ENCODE measurements at places on chromosomes 4 and X.

DNA sequence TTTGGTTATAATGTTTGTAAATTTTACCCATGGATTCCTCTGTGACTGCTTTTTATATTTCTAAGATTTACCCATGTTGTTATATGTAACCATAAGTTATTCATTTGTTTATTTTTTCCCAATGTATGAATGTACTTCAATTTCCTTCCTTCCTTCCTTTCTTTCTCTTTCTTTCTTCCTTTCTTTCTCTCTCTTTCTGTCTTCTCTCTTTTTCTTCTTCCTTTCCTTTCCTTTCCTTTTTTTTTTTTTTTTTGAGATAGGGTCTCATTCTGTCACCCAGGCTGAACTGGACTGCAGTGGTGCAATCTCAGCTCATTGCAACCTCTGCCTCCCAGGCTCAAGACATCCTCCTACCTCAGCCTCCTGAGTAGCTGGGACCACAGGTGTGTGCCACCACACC lies 55.6 kb downstream of the ALPK1 start:
- no peak for DNase-seq

- DNase-seq, result no peak
Observed at GRCh38 chr4:10684631-10685030, at the start of gene CLNK. Gene CLNK (minus strand): TSS chr4:10684768. CDS start chr4:10667869, 16,899 bp downstream.

- no peak for DNase-seq
Observed at GRCh38 chr4:14165222-14165920, 537.8 kb upstream of the BOD1L1 start.

DNA sequence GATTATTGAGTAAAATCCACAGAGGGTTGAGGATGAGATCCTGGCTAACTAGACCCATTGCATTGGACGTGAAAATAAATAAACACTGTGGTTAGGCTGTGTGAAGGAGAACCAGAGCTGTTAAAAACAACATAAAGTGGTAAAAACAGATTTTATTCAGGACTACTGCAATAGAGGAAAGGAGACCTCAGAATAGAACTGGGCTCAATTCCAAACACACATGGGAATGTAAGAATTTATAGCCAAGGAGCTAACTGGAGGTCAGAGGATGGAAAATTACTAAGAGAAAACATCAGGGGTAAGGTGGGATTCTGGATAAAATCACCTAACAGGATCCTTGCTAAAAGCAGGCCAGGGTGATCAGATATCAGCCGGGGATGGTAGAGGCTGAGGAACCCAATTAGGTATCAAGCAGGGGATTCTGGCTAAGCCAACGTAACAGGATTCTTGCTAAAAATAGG lies 112.4 kb downstream of the RNF150 start:
- DNase-seq, result no peak

- DNase-seq, result no peak
Observed at GRCh38 chr4:10677796-10678497, 6.6 kb downstream of the CLNK start.

DNA sequence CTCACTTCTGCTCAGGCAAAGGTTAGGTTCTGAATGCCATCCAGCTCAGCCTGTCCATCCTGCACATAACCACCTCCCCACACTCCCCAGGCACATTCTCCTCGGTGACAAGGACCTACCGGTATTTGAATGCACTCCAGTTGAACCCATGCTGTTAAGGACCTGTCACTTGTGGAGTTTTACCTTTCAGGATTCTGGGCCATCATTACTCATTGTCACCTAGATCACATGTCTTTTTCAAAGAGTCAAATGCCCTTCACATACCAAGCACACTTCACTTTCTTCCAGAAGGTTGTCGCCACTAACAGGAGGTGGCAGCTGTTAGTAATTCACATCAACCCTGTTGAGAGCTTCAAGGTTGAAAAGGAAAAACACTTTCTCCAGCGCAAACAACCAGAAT lies 218.3 kb downstream of the SOWAHB start:
- DNase-seq, result no peak

GRCh38 chr4:3040452-3041191 lies 33.7 kb downstream of the HTT-AS start:
- DNase-seq, result no peak

- peak; percentile 29 for DNase-seq
Observed at GRCh38 chrX:11341274-11342201, 48.3 kb downstream of the AMELX start.

DNA sequence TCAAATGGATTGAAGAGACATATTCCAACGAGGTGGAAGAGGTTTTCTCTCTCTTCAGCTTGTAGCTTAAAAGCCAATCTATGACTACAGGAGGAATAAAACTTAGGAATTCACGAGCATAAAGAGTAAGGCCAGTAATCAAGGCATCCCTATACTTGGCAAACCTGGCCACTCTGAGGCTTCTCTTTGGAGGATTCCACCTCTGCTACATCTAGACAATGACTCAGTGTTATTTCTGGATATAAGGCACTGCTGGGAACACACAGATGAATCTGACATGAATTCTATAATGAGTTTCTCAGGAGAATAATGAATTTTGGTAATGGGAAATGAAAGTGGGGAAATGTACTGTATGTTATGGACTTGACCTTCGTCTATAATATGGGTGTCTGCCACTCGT lies 1015.8 kb upstream of the FTHL17 start:
- DNase-seq, result no peak

All from hepatic stellate cell (primary cell).